ENCODE measurements at places on chromosomes 4 and X.

DNA sequence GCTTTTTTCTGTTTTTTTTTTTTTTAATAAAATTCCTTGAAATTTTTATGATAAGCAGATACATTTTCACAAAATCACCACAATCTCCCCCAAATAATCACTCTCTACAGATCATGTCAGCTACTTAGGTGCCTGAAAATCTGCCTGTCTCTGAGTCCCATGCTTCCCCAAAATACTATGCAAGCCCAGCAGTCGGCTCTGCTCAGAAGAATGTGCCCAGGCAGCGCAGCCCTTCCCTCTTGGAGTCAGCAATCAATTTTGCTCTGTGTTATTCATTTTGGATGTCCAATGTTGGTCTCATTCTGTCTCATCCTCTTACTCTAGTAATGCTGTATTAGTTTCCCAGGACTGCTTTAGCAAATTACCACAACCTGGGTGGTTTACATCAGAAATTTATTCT, 24.9 kb upstream of the C1QTNF7 start:
- DNase-seq: no peak

GRCh38 chr4:30402276-30402675, 317.9 kb upstream of the PCDH7 start:
- no peak for DNase-seq

- no peak for DNase-seq
Measured at GRCh38 chrX:97268182-97268680, 384.5 kb downstream of the RPA4 start.

GRCh38 chrX:134544135-134544512, 84.2 kb downstream of the HPRT1 start:
- no peak for DNase-seq

GRCh38 chrX:12950851-12951594, 23.9 kb upstream of the TMSB4X start:
- no peak for DNase-seq

DNA sequence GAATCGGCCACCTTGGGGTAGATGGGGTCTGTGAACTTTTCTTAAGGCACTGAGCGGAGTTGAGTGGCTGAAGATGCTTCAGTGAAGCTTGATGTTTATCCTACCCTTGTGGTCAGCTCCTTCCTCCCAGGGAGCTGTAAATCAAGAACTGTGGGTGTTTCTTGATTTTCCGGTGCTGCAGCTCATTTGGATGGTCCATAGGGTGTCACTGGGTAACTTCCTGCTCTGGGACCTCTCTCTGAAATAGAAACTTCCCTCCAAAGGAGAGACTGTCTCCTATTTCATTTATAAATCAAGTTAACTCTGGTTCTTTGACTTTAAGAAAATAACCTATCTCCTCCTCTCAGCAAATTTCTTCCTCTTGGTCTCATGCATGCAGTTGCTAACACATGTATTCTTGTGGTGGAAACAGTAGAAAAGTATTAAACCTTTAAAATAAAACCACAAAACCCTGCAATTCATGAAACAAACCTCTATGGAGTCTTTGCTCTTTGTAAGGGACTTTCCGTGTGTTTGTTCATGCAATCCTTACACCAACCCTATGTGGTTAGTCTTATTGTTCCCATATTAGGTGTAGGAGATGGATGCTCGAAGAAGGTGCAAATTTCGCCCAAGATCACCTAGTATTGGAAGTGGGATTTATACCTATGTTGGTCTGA, 110.3 kb downstream of the SHROOM3 start:
- DNase-seq: no peak
